WTC11 (cell line): ENCODE measurements at places on chromosomes 11 and 22. TPM values are rescaled to one million over a fixed set of nuclear protein-coding genes. Genes with fewer than 3 reads are reported as not detected.
A peak's percentile ranks its signal among the peaks of the same experiment; 100 is the strongest.

Gene DDI1
- not detected in 3 replicates for total RNA-seq

Gene CCND1
- total RNA-seq, result 212 to 224 TPM (median 224 TPM) in 3 replicates

GRCh38 chr22:50269970-50270665 lies at the start of gene MAPK11:
MAPK11 (minus strand) TSS chr22:50270380; CDS start chr22:50270292, 88 bp downstream.
- peak within 1 kb of the TSS; percentile 57 for H3K4me3 ChIP-seq
- H3K4me1 ChIP-seq, result no peaks in the 10 kb centered on the region
- peaks cover 4% of the 10 kb centered on the region for H3K36me3 ChIP-seq

DNA sequence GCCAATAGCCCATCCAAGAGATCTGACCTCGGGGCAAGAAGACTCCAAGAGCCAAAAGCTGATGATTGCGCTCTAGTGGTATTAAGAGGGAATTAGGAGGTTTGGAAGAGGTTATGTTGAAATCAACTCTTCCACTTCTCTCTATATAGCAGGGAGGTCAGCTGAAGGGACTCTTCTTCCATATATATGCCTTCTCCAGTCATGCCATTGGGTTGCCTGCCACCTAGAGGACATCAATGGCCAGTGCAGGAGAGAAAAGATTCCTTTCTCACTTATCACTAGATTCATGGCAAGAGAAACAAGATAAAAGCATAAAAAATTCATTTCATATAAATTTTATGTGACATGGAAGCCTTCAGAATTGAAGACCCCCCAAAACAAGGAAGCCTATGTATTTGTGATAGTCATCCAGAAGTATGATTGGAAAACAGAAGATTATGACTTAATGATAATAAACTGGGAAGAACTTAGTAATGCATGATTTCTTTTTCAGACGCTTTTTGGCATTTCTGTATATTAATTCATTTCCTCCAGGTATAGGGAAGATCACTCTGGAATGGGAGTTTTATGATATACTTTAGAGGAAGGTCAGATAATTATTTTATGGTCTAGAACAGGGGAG lies 435.1 kb upstream of the DDI1 start:
- no peak overlapping the region for H3K27ac ChIP-seq
- no peaks in the 10 kb centered on the region for H3K36me3 ChIP-seq
- H3K4me3 ChIP-seq, result no peak overlapping the region

DNA sequence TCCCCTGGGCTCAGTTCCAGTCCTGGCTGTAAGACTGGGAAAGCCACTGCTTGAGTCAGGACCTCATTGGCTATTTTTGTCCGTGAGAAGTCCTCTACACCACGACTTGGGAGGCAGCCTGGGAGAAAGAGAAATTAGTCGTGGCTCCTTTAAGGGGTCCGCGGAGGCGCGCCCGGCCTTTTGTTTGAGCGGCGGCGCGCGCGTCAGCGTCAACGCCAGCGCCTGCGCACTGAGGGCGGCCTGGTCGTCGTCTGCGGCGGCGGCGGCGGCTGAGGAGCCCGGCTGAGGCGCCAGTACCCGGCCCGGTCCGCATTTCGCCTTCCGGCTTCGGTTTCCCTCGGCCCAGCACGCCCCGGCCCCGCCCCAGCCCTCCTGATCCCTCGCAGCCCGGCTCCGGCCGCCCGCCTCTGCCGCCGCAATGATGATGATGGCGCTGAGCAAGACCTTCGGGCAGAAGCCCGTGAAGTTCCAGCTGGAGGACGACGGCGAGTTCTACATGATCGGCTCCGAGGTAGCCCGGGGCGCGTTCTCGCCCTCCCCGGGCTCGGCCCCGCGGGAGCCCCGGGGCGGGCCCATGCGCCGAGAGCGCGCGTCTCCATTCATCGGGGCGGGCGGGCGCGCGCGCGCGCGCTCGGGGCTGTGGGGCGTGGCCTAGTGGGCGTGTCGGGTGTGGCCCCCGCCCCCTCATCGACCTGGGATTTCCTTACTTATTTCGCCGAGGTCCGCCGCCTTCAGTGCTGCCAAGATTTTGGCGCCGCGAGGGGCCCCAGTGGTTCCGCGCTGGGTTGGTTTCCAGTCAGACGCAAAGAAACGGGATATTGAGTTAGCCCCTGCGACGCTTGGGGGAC lies at the start of gene SMARCB1:
SMARCB1 (plus strand) TSS at position 215 of the 848 bp plus-strand sequence; CDS start at position 419, 204 bp downstream.
- DNase-seq, result peak; percentile 86
- H3K27me3 ChIP-seq, result no peaks in the 10 kb centered on the region
- peaks cover 15% of the 10 kb centered on the region; the same call in 1 of the 2 replicates for H3K36me3 ChIP-seq
- peaks cover 30% of the 10 kb centered on the region for H3K4me1 ChIP-seq
- H3K4me3 ChIP-seq, result peak within 1 kb of the TSS; percentile 89
- peak within 1 kb of the TSS; percentile 98 for H3K27ac ChIP-seq

GRCh38 chr22:42938976-42939375 lies 76.0 kb downstream of the PACSIN2 start:
- no peak overlapping the region for H3K27ac ChIP-seq
- no peaks in the 10 kb centered on the region for H3K36me3 ChIP-seq
- DNase-seq, result no peak
- no peaks in the 10 kb centered on the region for H3K27me3 ChIP-seq
- H3K4me3 ChIP-seq, result no peak overlapping the region

GRCh38 chr11:100776212-100776896 lies 89.3 kb downstream of the ARHGAP42 start:
- peaks cover 29% of the 10 kb centered on the region for H3K4me1 ChIP-seq
- peaks cover 5% of the 10 kb centered on the region; the same call in 1 of the 2 replicates for H3K36me3 ChIP-seq
- no peak overlapping the region for H3K4me3 ChIP-seq

DNA sequence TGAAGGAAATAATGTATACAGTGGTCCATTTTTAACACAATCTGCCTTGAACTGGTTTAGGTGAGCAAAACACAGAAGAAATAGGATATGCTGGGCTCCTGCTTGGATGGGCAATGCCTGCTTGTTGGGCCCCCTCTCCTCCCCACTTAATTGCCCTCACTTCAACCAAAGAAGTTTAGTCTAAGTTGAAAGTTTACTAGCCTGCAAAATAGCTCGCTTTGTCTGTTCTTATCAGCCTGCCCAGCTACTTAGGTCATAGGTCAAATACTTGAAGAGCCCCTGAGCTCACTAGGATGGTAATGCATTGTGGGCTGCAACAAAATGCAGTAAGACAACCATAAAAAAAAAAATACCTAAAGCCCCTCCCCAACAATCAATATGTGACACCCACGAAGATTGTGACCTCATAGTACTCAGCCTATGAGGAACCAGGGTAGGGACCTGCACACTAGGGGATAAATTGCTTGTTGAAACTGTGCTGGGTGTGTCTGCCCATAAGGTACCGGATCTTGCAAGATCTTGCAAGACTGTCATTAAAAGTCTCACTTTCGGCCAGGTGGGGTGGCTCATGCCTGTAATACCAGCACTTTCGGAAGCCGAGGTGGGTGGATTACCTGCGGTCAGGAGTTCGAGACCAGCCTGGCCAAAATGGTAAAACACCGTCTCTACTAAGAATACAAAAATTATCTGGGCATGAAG lies 10.9 kb downstream of the DRICH1 start:
- no peak for DNase-seq
- H3K27ac ChIP-seq, result no peak overlapping the region

- H3K27ac ChIP-seq, result no peak overlapping the region
- H3K27me3 ChIP-seq, result peaks cover 8% of the 10 kb centered on the region
- H3K36me3 ChIP-seq, result no peaks in the 10 kb centered on the region; the same call in 1 of the 2 replicates
- no peak overlapping the region for H3K4me3 ChIP-seq
Observed at GRCh38 chr22:43885786-43886185, 6.0 kb downstream of the PNPLA5 start.
